Activated CD4-positive, alpha-beta T cell treated with anti-CD3 and anti-CD28 coated beads, Interleukin-2, amount 50 U/mL, for 16 hours (primary cell): ENCODE measurements at places on chromosomes 11 and 22.
A peak's percentile ranks its signal among the peaks of the same experiment; 100 is the strongest.

DNA sequence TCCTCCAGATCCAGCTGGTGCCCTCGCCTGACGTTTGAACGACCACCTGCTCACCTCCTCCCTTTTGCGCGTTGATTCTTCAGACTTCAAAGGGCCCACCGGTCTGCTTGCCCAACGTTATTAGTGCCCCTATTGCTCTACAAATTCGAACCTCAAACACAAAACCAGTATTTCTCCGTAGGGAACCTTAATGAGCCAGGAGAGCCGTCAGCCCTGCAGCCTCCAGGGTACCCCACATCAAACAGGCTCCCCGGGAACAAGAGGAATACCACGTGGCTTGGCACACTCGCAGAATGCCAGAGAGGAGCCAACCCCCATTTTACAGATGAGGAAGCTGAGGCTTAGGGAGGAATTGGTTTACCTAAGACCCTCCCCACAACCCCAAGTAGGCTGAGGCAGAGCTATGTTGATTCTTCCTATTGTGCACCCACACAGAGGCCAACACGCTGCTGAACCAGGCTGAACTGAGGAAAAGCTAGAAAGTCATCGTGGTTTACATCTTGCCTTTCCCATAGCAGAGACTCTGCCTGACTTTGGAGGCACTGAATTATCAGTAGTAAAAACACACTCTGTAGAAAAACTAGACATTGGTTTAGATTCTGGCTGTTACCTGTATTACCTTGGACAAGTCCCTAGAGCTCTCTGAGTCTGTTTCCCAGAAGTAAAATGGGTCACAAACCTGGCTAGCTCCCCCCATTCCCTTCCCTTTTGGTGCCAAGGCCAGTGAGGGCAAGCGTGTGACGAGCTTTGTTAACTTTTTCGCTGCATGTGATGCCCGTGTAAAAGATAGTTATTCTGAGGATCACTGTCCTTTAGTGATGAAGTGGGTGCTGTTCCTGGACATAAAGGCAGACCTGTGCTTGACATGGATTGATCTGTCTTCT lies 764 bp downstream of the TKFC start:
- peak; percentile 29 for DNase-seq

DNA sequence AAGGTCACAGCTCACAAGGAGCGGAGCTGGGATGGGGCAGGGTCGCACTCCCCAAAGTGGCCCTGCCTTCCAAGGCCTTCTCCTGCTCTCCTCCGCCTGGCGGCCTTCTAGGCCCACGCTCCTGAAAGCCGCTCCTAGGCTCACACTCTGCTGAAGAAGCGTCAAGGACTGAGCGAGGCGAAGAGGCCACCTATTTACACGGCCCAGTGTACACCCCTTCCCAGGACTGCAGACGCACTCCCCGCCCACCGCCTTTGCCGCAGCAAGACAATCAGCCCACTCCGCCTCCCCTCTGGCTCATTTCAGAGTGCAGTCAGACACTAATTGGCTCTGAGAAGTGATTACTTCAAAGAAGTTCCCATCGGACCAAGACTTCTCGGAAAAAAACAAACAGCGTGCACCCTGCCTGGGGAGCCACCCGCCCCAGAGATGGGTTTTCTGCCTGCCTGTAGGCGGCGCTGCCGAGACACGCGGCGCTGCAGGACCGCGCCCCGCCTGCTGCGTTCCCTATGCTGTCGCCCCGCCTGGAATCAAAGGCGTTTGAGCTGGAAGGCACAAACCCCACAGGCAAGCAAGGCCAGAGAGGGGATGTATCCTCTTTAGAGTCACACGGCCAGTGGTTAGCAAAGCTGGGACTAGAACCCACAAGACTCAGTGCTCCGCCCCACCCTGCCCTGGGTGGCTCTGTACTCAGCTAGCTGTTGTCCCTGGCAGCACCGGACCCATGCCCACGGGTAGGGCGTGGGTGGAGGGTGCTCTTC lies 414.8 kb downstream of the BUD13 start:
- peak; percentile 10 for DNase-seq

DNA sequence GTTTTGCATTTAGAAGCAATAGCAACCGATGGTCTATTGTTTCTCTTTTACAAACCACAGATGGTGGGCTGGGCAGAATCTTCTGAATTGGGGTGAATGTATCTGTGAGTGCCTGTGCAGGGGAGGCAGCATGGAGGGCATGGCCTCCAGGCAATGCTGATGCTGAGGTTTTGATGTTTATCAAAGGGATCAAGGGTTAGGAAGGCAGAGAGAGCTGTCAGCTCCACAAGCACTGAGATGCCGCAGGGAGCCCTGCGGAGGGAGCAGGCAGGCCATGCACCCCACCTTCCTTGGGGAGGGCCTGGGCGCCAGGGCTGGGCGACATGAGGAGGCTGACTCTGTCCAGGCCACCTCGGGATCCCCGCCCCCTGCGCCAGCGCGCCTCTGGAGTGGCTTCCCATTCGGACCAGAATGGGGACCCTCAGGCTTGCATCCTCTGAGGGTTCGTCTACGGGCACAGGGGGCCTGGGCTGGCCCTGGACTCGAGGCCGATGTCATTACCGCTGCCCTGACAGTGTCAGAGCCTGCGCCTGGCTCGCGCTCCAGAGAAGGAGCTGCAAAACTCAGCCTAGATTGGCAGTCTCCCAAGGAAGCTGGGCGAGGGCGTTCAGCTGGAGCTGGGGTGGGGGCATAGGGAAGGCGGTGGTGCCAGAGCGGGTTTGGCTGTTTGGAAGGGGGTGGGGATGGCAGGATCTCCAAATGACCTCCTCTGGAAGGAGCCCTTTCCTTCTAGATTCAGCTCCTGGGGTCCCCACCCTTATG lies 13.9 kb upstream of the TH start:
- no peak for DNase-seq

- DNase-seq: no peak
Measured at GRCh38 chr11:72216638-72217037, at the start of gene FOLR2. TSS of gene FOLR2 (plus strand) at chr11:72216794. CDS start at chr11:72218585, 1,791 bp downstream.

DNA sequence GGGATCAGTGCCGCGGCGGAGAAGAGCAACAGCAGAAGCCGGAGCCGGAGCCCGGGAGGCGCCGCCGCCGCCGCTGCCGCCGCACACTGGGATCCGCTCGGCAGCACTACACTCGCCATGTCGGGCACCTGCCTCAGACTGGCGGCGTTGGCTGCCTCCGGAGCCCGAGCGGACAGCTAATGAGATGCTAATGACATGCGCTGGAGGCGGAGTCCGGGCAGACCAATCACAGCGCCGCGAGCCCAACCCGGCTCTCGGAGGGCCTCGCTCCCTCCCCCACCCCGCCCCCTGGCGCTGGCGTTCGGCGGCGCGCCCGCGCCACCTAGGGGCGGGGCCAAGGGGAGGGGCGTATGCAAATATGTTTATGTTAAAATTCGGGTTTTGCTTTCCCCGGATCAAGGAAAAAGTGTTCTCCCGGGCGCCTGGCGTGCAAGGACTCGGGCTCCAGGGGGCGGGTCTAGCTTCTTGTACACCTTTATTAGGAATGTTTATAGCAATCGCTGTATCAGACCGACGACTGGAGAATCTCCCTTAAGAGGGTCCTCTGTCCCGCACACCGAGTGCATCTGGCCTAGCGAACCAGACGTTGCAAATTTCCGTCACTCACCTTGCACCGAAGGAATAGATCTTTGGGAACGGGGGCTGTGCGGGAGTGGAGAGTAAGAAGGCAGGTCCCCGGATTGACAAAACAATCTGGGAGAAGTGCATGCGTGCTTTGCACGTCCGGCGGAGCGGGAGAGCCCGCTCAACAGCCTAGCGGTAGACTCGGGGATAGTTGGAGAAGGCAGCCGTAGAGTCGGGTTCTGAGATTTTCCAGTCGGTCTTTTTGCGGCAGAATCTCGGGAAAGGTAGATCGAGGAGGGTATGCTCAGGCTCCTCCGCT lies at the start of gene CADM1:
Gene CADM1, minus strand, starts transcription at position 140 of the 883 bp plus-strand sequence.
- DNase-seq: peak; percentile 67
